ENCODE measurements at places on chromosomes 16 and 17.

DNA sequence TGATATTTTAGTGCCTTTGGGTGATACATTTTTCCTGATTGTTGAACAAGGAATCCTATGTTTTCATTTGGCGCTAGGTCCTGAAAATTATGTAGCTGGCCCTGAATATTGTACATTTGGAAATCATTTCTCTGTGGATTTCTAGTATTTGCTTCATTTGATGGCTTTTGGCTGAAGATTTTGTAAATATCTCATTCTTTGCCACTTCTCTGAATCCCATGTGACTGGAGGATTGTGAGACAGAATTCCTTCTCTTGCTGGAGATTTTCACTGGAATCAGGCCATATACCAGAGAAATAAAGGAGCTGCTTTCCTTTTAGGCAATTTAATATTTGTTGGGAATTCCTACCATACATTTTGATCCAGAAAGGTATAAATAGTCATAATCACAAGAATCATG lies 8.6 kb downstream of the KRT28 start:
- no peak for DNase-seq

DNA sequence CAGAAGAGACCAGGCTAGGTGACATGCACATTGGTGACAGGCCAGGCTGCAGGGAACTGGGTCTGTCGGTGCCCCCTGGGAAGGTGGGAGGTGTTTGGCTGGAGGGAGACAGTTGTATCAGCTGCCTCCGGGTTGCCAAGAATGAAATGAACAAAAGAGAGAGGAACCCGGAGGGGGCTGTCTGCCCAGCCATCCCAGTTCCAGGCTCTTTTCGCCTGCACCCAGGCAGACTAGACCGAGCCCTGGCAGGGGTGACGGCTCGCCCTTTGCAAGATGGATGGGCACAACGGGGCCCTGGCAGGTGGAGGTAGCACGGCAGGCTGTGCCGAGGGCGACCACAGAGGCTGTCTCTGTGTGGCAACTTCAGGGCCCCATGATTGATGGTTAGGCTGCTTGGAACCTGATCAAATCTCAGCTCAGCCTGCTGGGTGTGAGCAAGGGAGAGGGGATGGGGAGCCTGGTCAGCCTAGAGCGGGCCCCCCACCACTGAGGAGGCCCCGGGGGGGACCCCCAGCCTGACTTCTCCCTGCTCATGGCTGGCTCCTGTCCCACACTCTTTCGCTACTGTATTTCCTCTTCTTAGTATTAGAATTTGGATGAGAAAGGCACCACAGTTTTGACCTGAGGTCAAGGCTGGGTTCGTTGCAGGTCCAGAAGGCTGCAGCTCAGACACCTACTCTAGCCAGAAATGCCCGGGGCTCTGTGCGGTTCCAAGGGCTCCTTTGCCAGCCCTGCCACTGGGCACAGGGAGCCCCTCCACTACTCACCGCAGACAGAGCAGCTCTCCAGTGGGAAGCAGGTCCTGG lies 118.9 kb upstream of the CHMP6 start:
- DNase-seq, result no peak

- no peak for DNase-seq
These were observed 7.0 kb upstream of the FAAP100 start for GRCh38 chr17:81558941-81559806.

DNA sequence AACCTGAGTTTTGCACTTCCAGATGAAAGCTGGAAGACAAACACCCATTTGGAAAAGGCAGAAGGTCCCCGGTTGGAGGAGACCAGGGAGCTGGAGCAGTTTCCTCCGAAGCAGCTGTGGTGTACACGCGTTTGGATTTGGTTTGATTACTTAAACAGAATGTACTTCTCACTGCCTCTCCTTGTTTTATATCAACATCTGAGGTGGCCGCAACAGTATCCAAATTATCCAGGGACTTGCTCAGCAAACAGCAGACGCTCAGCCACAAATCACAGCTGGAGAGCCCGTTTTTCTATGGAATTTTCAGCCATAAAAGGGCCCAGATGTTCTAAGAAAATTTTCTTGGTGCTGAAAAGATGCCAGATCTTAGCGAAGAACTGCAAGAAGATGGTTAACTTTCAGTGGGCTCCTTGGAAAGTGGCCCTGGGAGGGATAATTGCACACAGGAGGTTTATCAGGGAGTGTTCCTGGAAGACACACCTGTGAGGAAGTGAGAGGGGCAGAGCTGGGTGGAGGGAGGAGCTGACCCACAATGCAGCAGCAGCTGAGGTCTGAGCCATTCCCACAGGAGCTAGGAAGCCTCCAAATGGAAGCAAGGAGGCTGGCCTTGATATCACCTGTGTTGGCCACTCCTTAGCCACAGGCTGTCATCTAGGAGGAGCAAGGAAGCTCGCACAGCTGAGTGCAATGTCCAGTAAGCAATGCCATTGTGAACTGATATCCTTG lies 28.9 kb upstream of the CDH5 start:
- DNase-seq, result no peak

DNA sequence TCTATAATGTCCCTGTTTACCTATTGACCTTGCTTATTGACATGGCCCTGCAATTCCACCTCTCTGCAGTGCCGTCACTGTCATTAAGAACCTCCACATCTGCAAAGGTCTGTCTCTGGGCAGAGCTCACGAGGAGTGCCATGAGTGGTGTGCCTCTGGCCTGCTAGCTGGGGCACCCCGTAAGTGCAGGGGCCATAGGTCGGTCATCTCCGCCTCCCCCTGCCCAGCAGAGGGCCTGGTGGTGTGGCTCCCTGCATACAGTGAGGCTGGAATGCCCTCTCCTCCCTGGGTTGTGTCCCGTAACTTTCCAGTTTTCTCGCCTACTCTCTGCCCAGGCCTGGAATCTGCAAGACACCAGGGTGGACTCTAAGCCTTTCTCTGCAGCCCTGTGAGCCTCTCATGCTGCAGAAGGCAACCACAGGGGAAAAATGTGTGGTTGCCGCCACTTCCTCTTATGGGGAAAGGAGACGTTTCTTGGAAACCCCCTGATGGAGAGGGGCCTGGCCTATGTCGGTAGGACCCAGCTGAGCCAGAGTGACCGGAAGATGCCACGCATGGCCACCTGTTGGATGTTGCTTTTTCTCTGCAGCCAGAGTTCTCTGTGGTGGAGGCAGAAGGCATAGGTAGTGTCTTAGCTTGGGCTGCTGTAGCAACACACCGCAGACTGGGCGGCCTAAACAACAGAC lies 2.7 kb upstream of the SNX20 start:
- DNase-seq, result no peak

GRCh38 chr17:64399767-64400156 lies 9.1 kb upstream of the PECAM1 start:
- DNase-seq, result no peak

GRCh38 chr17:34341916-34342315 lies 14.4 kb upstream of the CCL13 start:
- DNase-seq, result no peak

GRCh38 chr16:56113223-56113622 lies 78.1 kb upstream of the GNAO1 start:
- DNase-seq, result no peak

- DNase-seq, result no peak
These were observed 20.2 kb downstream of the DNASE1 start for GRCh38 chr16:3674513-3675295.

- DNase-seq, result no peak
These were observed 20.5 kb downstream of the PRKCB start for GRCh38 chr16:23856251-23856709.

GRCh38 chr16:6695666-6696065 lies 637.0 kb upstream of the RBFOX1 start:
- peak; percentile 35 for DNase-seq

GRCh38 chr16:72424757-72425156 lies 252.8 kb upstream of the PMFBP1 start:
- DNase-seq, result no peak

DNA sequence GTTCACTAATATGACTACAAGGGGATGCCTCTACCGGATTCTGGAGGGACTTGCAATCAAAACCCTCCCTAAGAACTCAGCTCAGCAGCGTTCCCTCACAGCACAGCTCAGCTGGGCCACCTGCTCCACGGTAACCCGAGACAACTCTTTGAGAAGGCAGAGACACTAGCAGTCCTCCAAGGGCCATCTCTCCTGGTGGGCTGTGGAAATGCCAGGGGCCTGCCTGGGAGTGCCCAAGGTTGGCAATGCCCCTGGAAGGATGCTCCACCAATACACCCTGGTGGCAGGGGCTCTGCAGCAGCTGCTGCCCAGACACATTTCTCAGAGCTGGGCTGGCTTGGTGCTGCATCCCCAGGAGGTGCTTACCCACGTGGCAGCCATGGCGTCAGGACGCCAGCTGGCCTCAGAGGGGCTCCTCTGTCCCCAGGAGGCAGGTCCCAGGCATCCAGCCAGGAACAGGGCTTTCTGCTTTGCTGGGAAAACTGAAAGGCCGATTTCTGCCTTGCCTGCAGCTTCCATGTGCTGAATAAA lies 16.5 kb downstream of the CDIP1 start:
- DNase-seq, result no peak

GRCh38 chr17:48153691-48154358 lies 46.3 kb downstream of the SNX11 start:
- DNase-seq, result peak; percentile 68
